ENCODE measurements at places on chromosomes 3 and 15. TPM values are rescaled to one million over a fixed set of nuclear protein-coding genes. Genes with fewer than 3 reads are reported as not detected.

GRCh38 chr3:97138914-97139541 is 324.6 kb downstream of the EPHA6 start:
- no peak for DNase-seq

GRCh38 chr3:133568294-133569014 is 5.0 kb upstream of the CDV3 start:
- DNase-seq = no peak

DNA sequence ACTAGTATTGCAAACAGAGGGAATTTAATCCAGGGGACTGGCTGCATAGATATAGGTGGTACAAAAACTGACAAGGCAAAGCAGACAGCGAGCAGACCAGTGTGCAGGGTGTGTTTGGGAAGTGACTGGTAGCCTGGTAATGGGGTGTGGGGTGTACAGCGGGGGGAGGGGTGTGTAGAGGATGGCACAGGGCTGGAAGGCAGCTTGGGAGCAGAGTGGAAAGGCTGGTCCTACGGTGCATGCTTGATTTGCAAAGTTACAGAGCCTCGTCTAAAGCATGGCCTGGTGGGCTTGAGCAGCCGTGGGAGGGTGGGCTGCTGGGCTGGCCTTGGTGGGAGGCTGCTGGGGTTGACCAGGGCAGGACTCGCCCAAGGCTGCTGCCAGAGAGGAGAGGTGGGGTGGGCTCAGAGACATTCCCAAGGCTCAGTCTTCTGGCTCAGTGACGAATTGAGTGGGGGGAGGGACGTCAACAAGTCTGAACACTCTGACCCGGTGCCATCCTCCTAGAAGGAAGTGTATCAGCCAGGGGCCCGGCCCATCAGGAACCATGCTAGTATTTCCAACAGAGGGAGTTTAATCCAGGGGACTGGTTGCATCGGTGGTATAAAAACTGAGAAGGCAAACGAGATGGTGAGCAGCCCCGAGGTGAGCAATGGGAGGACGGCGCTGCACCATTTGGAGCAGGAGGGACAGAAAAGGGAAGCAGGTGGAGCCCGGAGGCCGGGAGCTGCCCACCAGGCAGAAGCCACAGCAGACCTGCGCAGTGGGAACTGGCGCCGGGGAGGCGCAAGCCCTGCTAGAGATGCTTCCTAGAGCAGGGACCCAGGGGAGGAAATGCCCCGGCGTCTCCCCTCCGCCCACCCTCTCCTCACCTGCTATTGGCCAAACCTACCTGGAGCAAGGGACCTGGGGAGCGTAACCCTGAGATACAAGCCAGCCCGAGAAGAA is 29.2 kb downstream of the CPN2 start:
- no peak for DNase-seq

- DNase-seq = no peak
Measured at GRCh38 chr15:90184119-90184785, 16.9 kb upstream of the SEMA4B start.

GRCh38 chr3:149967086-149967685 is 3.5 kb downstream of the PFN2 start:
- no peak for DNase-seq

GRCh38 chr3:32319607-32320006 is 72.0 kb upstream of the CMTM7 start:
- no peak for DNase-seq

DNA sequence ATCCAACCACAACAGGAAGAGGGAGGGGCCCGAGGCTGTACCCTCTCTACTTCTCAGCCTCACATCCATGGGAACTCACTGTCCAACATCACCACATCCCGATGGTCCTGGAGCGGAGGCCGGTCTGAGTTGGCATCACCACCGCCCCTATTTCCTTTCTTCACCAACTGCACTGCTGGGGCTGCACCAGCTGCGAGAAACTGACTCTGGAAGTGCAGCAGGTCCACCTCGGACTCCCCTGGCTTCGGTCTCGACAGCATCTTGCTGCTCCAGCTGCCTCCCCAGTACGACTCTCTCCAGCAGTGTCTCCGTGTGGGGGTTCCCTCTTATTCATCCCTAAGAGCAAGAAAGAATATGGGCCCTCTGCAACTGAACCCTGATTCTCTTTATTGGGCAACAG is 7.2 kb downstream of the RPAP1 start:
- DNase-seq = no peak

- DNase-seq = no peak
Measured at GRCh38 chr15:78950902-78951840, 6.3 kb upstream of the CTSH start.

DNA sequence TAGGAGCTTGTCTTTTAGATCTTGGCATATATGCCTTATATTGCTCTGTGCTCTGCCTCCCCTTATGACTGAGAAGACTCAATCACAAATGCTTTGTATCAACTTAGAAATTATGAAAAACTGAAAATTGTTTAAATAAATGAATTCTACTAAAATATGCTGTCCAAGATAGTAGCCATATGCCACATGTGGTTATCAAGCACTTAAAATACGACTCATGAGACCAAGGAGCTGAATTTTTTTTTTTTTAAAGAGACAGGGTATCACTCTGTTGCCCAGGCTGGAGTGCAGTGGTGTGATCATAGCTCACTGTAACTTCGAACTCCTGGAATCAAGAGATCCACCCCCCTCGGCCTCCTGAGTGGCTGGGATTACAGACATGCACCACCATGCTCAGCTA is 118.3 kb downstream of the RFTN1 start:
- no peak for DNase-seq

- no peak for DNase-seq
Measured at GRCh38 chr3:106367496-106367895, 498.7 kb upstream of the CBLB start.

- DNase-seq = no peak
Measured at GRCh38 chr3:149688122-149688757, 30.4 kb upstream of the WWTR1 start.

GRCh38 chr3:181756645-181757297 is 45.0 kb downstream of the SOX2 start:
- no peak for DNase-seq

GRCh38 chr3:51711352-51712037 is 4.6 kb downstream of the GRM2 start:
- no peak for DNase-seq

DNA sequence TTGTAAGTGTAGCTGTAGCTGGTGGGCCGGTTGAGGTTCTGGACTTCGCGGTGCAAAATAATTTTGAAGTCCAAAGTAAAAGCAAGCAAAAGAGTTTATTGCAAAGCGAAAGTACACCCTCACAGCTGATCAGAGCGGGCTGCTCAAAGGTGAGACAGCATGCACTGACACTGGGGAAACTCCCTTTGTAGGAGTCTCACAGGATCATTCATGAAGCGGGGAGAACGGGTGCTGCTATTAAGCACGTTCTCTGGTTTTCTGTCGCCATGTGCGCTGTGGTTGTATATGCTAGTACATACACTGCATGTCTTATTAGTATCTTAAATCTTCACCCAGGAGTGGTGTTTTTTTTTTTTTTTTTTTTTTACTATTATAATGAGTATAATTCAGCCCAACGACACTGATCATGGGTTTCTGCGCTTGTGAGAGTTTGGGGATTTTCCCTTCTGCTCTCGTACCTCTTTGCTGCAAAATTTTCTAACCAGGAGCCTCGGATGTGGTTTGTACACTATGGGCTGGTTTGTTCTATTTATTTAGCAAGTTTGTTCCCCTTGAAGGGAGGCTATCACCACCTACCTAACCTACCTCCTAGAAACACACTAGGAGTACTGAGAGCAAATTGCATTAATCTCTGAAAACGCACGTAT is 1.4 kb upstream of the AP4E1 start:
- DNase-seq = peak; percentile 69

DNA sequence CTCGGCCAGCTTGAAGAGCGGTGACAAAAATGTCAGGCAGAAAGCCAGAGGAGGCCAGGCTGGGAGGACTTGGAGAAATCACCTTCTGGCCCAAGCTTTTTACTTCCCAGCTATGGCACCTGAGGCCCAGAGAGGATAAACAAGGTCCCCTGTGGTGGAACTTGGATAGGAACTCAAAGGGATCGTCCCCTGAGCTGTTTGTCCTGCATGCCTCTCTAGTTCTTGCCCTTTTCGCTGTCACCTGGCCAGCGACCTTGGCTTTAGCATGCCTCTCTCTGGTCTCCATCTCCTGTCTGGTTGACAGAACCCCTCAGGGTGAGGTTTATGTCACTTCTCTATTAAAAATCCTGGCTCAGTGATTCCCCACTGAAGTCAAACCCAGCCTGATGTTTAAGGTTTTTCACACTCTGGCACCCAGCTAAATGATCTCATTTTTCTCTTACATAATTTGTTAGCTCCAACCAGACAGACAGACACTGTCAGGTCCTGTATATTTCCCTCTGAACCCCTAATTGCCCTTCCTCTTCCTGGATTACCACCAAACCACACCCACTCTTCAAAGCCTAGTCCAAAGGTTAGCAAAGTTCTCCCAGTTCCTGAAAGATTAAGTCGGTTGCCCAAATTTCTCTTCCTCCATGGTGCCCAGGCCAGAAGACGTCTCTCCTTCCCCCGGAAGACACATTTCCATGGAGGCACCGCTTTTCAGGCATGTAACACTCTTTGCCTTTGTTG is 169.1 kb downstream of the FAM43A start:
- no peak for DNase-seq

- DNase-seq = peak; percentile 81
Measured at GRCh38 chr3:112132975-112133448, at the start of gene GCSAM. Gene GCSAM (minus strand): TSS chr3:112133248. CDS start chr3:112133120, 128 bp downstream.

GRCh38 chr3:113721636-113722035 is 24.4 kb downstream of the NAA50 start:
- DNase-seq = no peak

GRCh38 chr15:100341750-100342560 is at the start of gene ADAMTS17:
Gene ADAMTS17 (minus strand): TSS chr15:100341975. CDS start chr15:100341899, 76 bp downstream.
- peak; percentile 94 for DNase-seq

DNA sequence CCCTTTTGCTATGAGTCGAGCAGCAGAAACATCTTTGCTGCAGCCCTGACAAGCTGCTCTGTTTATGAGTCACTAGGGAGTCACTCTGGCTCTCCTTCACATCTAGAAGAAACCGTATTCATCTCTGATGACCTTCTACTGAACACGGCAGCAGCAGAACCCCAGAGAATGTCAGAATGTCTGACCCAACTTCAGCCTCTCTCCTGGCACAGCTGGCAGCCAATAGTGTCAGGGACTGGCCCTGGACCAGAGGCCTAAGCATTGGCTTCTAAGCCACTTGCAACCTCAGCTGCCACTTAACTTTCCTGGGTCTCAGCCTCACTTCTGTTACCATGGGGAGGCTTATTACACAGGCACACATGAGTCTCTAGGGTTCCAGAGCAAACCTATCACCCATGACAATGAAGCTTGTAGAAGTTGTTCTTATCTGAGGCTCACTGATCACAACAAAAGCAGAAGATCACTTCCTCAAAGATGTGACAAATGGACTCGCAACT is 184.1 kb upstream of the TLE3 start:
- DNase-seq = no peak

- DNase-seq = no peak
Measured at GRCh38 chr3:6807967-6808588, 52.8 kb upstream of the GRM7 start.

DNA sequence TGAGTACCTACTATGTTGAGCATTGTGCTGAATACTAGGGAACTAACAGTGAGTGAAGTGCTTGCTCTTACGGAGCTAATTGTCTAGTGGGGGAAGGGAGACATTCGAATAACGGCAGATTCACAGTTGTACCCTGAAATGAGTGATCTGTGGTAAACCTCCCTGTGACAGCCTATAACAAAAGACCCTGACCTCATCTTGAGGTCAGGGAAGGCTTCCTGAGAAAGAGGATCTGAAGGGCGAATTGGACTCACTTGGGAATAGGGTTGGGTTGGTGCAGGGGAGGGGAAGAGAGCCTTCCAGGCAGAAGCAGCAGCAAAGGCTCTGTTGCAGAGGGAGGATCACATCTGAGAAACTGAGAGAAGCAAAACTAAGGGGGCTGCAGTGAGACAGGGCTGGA is 13.2 kb downstream of the HPS3 start:
- no peak for DNase-seq

DNA sequence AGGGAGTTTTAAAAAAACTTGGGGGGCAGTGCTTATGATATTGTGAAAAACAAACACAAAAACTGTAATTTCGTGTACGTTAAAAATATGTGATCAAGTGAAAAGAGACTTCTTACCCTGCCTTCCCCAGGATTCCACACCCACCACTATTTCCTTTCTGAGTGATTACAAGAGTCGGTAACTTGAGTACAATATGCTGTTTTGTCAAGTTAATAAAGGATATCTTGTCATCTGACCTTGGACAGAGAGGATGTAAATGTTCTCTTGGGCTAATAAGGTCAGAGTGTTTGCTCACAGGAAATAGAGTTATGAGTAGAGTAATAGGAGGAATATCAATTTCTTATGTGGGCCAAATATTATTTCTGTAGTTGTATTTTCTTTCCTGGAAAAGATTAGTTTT is 68.1 kb downstream of the NOX5 start:
- DNase-seq = no peak

DNA sequence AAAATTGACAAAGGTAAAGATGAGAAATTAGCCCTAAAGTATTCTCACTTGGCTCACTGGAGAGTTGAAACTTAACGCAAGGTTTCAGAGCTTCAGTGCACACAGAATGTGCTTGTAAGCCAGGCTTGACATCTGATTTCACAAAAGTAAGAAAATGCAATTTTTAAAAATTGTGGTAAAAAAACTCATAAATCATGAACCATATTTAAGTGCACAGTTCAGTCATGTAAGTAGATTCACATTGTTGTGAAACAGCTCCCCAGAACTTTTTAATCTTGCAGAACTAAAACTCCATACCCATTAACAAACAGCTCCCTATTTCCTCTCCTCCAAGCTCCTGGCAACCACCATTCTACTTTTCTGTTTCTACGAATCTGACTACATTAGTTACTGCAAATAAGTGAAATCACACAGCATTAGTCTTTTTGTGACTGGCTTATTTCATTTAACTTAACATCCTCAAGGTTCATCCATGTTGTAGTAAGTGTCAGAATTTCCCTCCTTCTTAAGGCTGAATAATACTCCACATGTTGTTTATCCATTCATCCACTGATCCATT is 14.5 kb downstream of the RTP3 start:
- no peak for DNase-seq

- no peak for DNase-seq
Measured at GRCh38 chr3:126113238-126113555, 29.3 kb upstream of the SLC41A3 start.

- DNase-seq = no peak
Measured at GRCh38 chr15:50244959-50245624, 20.4 kb downstream of the HDC start.

DNA sequence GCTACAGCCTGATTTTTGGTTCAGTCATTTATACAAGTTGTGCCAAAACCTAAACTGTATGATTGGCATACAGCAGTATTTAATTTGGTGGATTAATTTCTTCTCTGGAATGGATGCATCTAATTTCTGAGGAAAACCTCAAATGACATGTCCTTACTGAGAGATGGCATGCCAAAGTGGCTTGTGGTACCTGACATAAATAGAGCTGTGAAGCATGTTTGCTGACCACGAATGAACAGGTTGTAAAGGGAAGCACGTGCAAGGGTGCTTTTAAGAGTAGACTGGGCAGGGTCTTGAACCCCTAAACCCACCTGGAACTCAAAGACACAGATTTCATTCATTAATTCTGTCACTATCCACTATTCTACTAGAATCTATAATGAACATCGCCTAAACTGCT is 77.2 kb downstream of the TP63 start:
- DNase-seq = no peak

EPHA6 gene
- total RNA-seq = not detected

BFSP2 gene
- not detected for total RNA-seq

MYZAP gene
- total RNA-seq = 1.1 TPM

NR1I2 gene
- total RNA-seq = 0.44 TPM

SRPRB gene
- 63.3 TPM for total RNA-seq

FAM174B gene
- 5.5 TPM for total RNA-seq

VEPH1 gene
- total RNA-seq = not detected

FBXO40 gene
- not detected for total RNA-seq

PLSCR5 gene
- total RNA-seq = not detected

CNTN6 gene
- total RNA-seq = not detected

ENTPD3 gene
- total RNA-seq = not detected

Measured in naive thymus-derived CD4-positive, alpha-beta T cell (primary cell).